ENCODE measurements at places on chromosomes 5 and 9.

GRCh38 chr9:29150606-29151005 lies 1577.3 kb upstream of the C9orf72 start:
- DNase-seq: no peak

GRCh38 chr9:133967024-133967741 lies 24.9 kb downstream of the VAV2 start:
- DNase-seq: no peak

- no peak for DNase-seq
Observed at GRCh38 chr9:108816037-108816436, 39.7 kb downstream of the ACTL7B start.

DNA sequence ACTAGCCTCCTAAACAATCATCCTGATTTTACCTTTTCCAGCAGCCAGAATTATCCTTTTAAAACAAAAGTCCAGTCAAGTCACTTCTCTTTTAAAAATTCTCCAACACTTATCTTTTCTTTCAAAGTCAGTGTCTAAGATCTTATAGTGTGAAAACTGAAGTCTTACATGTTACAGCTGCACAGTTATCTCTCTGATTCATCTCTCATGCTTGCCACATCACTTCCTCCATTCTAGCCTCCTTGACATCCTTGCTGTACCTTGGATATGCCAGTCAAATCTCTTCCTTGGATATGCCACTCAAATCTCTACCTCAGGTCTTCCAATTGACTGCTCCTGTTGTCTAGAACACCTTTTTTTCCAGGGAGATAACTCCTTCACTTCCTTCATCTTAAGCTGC lies 361.7 kb upstream of the FTMT start:
- DNase-seq: no peak

GRCh38 chr9:68802525-68803015 lies 97.5 kb downstream of the PIP5K1B start:
- DNase-seq: no peak

DNA sequence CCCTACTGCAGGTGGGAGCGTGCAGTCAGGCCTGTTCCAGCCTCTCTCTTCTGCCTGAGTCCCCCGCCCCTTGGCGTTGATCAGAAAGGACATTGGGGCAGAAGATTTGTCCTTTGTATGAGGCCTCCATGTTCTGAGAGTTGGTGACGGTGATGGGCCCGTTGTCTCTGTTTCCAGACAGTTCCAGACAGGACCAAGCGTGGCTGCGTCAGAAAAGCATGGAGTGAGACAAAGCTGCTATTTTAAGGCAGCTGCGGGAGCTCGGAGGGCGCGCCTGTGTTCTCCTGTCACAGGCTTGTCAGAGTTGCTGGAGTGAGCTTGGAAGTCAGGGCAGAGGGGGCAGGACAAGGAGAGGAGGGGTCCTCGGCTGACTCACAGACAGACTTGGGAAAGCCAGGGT lies 32.1 kb upstream of the SH3PXD2B start:
- DNase-seq: no peak

GRCh38 chr9:126392662-126393371 lies 66.2 kb downstream of the MVB12B start:
- no peak for DNase-seq

- peak; percentile 78 for DNase-seq
Observed at GRCh38 chr9:132800038-132800648, 77.9 kb downstream of the AK8 start.

DNA sequence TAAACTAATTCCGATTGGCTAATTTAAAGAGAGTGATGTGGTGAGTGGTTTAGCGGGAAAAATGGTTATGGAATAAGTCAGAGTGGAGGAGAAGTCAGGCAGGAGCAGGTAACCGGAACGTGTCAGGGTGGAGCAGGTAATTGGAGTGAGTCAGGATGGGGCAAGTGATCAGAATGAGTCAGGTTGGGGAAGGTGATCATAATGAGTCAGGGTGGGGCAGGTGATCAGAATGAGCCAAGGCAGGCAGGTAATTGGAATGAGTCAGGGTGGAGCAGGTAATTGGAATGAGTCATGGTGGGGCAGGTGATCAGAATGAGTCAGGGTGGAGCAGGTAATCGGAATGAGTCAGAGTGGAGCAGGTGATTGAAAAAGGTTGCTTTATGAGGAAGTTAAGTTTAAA lies 101.4 kb downstream of the TMEM167A start:
- DNase-seq: no peak

DNA sequence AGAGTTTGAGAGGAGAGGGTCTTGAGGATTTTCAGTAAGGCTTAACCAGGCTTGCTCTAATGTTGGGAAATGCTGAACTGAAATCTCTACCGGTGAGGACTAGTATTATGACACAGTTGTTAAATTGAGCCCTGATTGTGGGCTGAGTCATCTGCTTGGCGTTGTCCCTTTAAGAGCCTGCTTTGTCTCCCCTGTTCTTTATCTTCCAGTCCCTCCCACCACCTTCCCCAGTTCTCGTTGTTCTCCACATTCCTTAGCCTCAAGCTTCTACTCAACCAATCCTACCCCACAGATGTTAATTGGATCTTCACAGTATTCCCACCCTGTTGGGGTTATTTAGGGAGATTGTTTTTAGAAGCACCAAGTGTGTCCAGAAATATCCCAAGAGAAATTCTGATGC lies 57.6 kb downstream of the ANKRD55 start:
- no peak for DNase-seq

GRCh38 chr9:78278801-78279200 lies 18.1 kb upstream of the PSAT1 start:
- DNase-seq: no peak

- DNase-seq: no peak
Observed at GRCh38 chr5:8895599-8895998, 650.3 kb downstream of the SEMA5A start.

- DNase-seq: no peak
Observed at GRCh38 chr5:83488271-83488670, 16.7 kb downstream of the VCAN start.

GRCh38 chr5:32680183-32680582 lies 30.9 kb upstream of the NPR3 start:
- no peak for DNase-seq

GRCh38 chr5:50853151-50853550 lies 186.7 kb downstream of the PARP8 start:
- no peak for DNase-seq

DNA sequence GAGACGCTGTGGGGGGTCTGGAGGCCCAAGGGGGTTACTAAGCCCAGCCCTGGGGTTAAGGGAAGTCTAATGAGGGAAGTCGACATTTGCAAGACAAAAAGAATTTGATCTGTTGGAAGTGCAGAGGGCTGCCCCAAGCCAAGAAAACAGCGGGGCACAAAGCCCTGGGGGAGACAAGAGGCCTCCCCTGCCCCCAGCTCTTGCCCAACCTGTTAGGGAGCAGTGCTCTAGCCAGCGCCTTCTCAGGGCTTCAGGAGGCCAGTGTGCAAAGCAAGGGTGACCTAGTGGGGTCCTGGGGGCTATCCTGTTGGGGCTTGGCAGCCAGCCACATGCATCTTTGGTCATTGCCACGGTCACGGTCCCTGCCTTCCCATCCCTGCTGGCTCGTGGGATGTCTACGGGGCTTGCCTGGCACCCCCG lies 25.2 kb downstream of the GFI1B start:
- peak; percentile 14 for DNase-seq

DNA sequence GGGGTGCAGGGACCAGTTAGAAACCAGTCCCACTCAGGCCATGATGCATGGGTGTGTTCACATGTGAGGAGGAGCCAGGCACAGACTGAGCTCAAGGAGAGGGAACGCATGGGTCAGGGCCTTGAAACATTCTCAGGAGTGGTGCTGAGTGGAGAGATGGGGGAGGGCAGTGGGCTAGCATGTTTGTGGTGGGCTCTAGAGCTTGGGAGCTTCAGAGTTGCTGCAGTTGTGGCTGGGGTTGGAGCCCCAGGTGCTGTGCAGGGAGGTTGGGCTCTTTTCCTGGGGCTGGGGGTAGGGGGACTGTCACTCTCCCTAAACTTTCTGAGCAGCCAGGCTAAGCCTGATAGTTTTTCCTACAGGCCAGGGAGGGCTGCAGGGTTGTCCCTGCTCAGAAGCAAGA lies 95.4 kb downstream of the DAB2IP start:
- DNase-seq: no peak

- no peak for DNase-seq
Observed at GRCh38 chr5:82334856-82335255, 56.7 kb upstream of the RPS23 start.

DNA sequence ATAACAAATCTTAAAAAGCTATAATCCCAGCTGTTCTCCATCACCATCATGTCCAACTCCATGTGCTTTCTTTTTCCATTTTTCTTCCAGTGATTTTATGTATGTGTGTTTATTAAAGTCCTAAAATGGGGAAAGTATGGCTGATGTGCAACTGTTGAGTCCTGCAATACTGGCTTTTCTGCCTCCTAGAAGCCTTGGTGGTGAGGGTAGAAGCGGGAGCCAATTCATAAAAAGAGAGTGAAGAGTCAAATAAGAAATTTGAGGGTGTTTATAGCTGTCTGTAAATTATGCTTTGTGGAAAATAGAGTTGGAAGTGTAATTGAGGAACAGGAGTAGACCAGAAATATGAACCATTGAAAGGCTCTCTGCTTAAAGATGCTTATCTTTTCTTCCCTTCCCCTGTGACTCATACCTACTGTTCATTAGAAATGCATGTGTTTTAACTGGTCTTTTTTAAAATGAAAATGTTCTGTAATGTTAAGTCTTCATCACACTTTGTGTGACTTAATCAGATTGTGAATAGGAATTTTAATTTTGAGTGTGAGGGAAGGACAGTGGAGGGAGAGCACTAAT lies 80.1 kb downstream of the ZCCHC7 start:
- no peak for DNase-seq

DNA sequence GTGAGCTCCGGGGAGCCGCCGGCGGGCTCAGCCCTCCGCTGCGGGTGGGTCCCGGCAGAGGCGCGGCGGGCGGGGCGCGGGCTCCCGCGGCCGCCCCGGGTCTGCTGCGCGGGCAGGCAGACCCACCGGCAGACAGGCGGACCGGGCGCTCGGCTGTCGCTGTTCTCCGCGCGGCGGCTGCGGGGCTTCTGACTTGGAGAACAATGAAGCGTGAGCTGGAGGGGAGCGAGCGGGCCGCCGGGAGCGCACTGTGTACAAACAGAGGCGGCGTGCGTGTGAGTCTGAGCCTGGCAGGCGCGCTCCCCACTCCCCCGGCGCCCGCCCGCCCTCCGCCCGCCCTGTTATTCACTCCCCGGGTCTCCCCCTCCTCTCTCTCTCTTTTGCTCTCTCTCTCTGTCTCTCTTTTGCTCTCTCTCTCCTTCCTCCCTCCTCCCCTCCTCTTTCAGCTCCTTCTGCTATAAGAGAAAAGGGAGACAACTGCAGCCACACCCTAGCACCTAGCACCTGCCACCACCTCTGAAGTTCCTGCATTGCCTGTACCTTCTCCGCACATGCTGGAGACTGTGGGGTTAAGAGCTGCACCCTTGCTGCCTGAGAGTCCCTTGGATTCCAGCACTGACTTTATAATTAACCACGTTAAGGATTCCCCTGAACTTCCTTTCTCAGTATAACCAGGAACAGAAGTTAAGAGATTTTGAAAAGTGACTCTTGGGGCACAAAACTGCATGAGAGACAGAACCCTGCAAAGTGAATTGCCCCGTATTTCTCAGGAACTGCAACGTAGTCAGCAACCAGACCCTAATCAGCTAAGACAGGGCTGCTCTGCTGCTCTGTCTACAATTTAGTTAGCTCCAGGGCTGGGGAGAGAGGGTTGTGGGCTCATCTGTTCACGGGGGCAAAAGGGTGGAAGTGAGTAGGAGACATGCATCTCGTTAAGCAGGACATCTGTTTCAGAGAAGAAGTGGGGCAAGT lies at the start of gene EDIL3:
Gene EDIL3 (minus strand): TSS at position 277 of the 972 bp plus-strand sequence. CDS start 506 bp downstream, outside the sequence.
- no peak for DNase-seq

DNA sequence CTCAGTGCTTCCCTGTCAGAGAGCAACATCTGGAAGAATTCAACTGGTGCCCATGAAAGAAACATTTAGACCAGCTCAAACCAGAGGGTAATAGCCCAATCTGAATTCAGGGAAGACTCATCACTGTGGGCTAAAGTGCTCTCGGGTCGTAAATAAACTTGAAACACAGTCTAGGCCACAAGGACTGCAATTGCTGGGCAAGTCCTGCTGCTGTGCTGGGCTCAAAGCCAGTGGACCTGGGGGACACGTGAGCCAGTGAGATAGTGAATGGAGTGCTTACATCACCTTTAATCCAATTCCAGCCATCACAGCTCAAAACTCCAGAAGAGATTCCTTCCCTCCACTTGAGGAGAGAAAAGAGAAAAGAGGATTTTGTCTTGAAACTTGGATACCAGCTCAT lies 78.1 kb upstream of the DAP start:
- no peak for DNase-seq

- no peak for DNase-seq
Observed at GRCh38 chr5:53430618-53431252, 49.7 kb upstream of the FST start.

- DNase-seq: no peak
Observed at GRCh38 chr9:83283528-83283927, 220.6 kb upstream of the RASEF start.

GRCh38 chr9:93950619-93951601 lies 4.2 kb downstream of the BARX1 start:
- peak; percentile 48 for DNase-seq

- peak; percentile 24 for DNase-seq
Observed at GRCh38 chr5:55141945-55142690, 17.9 kb upstream of the GPX8 start.

- DNase-seq: no peak
Observed at GRCh38 chr5:31033295-31033694, 160.2 kb upstream of the CDH6 start.

- no peak for DNase-seq
Observed at GRCh38 chr9:124684169-124684568, 86.9 kb downstream of the NR6A1 start.

- DNase-seq: no peak
Observed at GRCh38 chr5:96649251-96649662, 12.9 kb upstream of the CAST start.

- peak; percentile 69 for DNase-seq
Observed at GRCh38 chr5:35811108-35811741, 45.5 kb upstream of the IL7R start.
